Activated T-cell treated with anti-CD3 and anti-CD28 coated beads, Interleukin-2, amount 50 U/mL, for 48 hours (primary cell): ENCODE measurements at places on chromosomes 13 and 19.

DNA sequence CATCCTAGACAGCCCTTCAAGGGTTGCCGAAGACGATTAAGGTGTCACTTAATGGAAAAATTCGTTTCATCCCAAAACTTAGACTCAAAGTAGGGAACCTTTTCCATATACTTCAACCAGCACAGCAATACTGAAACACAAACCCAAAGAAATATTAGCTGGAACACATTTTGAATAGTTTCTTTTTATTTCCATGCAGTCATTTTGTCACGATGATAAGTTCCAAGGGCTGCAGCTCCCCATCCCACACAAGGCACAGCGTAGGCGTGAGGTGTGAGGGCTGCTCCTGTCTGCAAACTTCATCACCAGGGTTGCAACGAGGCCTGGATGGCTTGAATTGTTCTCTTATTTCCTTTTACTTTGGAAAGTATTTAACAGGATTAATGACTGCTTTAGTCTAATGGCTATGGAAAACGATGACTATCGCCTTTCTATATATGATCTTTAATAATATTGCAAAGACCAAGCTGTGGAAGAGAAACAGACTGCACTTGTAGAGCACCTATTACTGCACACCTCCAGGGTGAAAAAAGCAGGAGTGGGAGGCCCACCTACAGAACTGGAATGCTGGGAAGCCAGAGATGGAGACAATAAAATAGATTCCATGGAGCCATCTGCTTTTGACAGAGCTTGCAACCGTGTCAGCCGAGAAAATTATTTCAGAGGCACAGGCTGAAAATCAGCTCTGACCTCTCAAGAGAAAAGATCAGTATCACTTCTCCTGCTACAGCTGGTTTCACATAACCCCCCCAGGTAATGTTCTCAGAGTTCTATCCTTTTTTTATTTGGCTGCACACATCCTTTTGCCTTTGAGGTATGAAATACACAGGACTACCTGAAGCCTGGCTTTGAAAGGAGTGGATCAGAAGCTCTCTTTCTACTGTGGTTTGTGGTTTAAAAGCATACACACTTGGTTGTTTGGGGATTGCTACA lies 274.5 kb upstream of the NBEA start:
- DNase-seq = no peak

- DNase-seq = peak; percentile 82
These were observed 6.1 kb downstream of the BEST2 start for GRCh38 chr19:12757544-12758274.

- no peak for DNase-seq
These were observed 74.4 kb upstream of the FARP1 start for GRCh38 chr13:98068521-98068920.

GRCh38 chr13:90633849-90634248 lies 713.6 kb upstream of the MIR17HG start:
- DNase-seq = no peak

- no peak for DNase-seq
These were observed at the start of gene CEACAM5 for GRCh38 chr19:41708481-41708880. TSS of gene CEACAM5 (plus strand) at chr19:41708626. CDS start at chr19:41708732, 106 bp downstream.

DNA sequence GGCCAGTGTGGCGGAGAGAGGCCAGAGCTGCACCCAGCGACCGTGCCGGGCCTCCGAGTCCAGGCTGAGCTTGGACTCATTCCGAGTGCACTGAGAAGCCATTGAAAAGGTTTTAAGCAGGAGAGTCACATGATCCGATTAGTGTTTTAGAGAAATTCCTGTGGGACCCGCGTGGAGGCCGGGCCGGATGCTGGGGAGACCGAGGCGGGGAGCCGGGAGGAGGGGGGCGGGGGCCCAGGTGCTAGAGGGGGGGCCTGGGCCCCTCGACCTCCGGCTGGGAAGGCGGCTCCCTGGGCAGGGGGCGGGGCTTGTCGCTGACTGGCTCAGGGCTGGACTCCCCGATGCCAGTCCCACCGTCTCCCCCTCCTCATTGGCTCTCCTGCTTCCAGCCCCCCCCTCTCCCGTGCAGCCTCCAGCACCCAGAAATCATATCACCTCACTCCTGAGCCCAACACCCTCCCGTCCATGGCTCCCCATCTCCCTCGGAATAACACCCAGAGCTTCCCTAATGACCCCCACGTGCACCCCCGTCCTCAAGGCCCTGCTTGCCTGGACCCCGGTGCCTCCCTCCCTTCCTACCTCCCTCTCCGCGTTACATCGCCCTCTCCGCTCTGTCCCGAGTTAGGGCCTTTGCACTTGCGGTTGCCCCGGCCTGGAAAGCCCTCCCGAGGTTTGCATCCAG lies 5.2 kb upstream of the ZNF579 start:
- DNase-seq = peak; percentile 66

GRCh38 chr19:33301900-33302174 lies 497 bp downstream of the CEBPA start:
- no peak for DNase-seq

DNA sequence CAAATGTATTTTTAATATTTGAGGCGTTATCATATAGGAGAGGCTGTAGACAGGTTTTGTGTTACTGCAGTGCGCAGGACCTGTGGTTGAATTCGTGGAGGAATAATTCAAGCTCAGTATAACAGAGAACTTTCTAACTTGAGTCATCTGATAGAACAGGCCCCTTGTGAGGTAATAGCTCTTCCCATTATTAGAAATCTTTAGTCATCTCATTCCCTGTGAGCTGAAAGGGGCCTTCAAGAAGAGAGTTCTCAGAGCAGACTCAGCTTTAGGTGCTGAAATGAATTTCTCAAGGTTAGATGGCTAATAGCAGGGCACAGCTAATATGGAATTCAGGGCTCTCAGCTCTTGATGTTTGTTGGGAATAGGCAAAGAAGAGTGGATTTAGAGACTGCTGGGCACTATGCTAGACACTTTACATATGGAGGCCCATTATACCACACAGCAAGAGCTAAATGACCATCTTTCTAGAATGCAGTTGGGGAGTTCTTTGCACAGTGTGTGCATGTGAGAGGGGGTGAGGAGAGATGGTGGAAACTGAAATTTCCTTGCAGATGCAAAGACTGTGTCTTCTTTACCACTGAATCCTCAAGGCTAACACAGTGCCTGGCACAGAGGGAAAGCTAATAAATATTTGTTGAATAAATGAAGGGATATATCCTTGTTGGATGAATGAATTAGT lies 89.5 kb downstream of the DGKH start:
- no peak for DNase-seq

GRCh38 chr13:93522501-93522900 lies 295.9 kb downstream of the GPC6 start:
- DNase-seq = no peak

GRCh38 chr13:42048684-42049453 lies 421 bp downstream of the DGKH start:
- peak; percentile 81 for DNase-seq

DNA sequence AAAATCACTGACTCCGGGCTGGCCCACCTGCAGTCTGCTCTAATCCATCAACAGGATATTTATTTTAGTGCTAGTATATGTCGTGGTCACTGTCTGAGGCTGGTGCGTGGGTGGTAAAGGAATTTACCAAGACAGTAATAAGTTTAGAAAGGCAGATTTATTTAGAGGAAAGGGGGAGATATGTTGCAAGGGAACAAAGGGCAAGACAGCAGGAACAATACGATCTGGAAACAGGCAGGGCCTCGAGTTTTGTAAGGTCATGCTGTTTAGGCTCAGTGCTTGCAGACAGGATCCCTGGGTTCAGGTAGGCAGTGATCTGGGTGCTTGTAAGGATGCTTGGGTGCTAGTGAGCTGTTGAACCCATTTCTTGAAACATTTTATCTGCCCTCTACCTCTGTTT lies 748.2 kb upstream of the SLITRK5 start:
- DNase-seq = no peak

DNA sequence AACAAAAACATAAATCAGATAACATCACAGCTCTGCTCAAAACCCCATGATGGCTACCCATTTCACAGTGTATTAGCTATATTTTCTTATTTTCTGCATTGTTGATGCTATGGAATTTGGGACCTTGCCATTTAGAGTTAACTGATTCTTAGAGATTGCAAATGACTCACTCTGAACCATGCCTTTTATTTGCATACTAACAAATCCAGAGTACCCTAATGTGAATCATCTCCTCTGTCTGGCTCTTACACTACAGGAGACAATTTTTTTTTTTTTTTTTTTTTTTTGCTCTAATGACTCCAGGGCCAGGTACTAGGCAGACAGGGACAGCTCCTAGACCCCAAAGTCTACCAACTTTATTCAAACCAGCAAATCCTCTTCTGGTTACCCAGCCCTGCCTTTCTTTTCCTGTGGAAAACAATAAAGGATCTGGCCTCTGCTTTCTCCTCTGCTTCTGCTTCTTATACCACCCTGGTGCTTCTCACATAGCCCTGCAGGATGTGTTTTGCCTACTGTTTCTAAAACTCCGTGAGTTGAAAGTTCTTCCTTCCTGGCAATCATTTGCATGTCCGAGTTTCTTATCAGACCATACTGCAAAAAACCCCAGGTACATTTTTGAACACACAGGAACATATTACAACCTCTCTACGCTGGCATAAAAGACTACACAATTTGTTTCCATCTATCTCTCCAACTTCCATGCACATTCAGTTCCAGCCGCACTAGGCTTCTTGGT lies 10.6 kb upstream of the ZNF460 start:
- DNase-seq = no peak

GRCh38 chr13:44140146-44140545 lies 233.5 kb upstream of the SERP2 start:
- DNase-seq = no peak

DNA sequence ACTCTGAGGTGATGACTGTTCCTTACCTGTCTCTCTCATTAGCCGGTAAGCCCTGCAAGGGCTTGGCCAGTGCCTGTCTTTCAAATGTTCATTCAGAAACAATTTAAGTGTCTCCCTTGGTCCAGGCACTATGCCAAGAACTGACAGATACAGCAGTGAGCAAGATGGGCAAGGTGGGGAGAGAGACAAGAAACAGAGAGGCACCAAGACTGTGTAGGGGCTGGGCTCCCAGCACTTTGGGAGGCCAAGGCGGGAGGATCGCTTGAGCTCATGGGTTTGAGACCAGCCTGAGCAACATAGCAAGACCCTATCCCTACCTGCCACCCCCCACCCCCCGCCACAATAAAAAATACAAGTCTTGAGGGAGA lies 1.3 kb upstream of the CCNE1 start:
- no peak for DNase-seq

DNA sequence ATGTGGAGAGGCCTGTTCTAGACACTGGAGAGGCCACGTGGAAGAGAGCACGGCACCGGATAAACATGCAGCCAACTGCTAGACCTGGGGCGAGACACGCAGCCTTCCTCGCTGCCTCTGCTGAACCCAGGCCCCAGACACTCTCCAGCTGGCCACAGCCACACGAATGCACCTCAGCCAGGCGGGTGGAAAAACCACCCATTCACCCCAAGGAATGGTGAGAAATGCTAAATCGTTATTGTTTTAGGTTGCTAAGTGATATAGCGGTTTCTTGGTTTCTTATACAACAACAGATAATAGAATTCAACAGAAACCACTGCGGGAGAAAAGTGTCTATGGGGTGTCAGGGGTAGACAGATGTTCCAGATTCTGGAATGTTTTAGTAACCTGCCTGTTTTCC lies 52.5 kb downstream of the STK24 start:
- DNase-seq = peak; percentile 20

DNA sequence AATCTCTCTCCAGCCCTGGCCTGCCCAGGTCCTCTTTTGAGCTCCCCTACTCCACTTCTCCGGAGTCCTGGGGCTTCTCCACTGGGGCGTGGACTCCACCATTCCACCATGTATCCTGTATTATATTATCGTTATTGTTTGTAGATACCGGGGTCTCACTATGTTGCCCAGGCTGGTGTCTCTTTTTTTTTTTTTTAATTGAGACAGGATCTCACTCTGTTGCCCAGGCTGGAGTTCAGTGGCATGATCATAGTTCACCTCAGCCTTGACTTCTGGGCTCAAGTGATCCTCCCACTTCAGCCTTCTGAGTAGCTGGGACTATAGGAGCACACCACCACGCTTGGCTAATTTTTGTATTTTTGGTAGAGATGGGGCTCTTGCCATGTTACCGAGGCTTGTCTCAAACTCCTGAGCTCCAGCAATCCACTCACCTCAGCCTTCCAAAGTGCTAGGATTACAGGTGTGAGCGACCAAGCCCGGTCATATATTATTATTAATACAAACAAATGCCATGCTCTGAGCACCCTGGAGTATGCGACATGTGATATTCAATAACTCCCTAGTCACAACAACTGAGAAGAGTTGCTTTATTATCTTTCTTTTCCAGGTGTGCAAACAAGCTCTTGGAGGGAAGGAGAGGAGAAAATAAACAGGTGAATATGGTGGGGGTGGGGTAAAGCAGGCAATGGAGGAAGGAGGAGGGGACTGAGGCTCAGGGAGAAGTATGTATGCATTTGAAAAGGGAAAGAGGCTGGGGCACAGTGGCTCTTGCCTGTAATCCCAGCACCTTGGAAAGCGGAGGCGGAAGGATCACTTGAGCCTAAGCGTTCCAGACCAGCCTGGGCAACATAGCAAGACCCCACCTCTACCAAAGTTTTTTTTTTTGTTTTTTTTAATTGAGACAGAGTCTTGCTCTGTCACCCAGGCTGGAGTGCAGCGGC lies 2.8 kb upstream of the CERS4 start:
- no peak for DNase-seq

DNA sequence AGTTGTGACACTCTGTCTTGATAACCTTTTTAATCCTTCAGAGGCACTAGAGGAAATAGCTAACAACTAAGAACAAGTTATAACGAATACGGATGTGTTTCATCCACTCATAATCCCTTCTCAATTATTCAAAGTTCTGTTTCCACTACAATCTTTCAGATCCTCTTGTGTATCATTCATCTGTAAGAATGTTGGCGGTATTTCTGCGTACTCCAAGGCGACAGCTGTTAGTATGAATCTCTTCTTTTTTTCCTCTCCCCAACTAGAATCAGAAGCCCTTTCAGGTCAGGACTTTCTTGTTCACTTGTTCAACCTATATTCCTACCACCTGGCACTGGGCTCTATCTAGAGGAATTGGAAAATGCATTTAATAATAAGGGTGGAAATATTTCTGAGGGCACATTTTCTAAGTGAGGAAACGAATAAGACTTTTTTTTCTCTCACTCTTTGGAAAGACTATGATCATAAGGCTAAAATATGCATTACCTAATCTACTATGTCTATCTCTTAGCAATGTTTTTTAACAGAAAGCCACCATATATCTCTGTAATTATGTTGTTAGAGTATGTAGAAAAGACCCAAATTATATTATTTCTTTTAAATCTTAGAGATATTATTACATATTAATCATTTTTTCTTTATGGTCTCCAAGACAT lies 492.9 kb downstream of the PCDH20 start:
- no peak for DNase-seq

GRCh38 chr13:51785712-51786424 lies 18.1 kb downstream of the DHRS12 start:
- no peak for DNase-seq

GRCh38 chr13:50950849-50951248 lies 41.3 kb downstream of the RNASEH2B start:
- no peak for DNase-seq

- no peak for DNase-seq
These were observed 994 bp downstream of the CCDC194 start for GRCh38 chr19:17393002-17393401.
